ENCODE measurements at places on chromosomes 3 and 15.
A peak's percentile ranks its signal among the peaks of the same experiment; 100 is the strongest.

GRCh38 chr15:98387866-98388265, 260.5 kb upstream of the IGF1R start:
- no peak for DNase-seq

GRCh38 chr15:67783303-67783702, 42.0 kb upstream of the SKOR1 start:
- DNase-seq = no peak

DNA sequence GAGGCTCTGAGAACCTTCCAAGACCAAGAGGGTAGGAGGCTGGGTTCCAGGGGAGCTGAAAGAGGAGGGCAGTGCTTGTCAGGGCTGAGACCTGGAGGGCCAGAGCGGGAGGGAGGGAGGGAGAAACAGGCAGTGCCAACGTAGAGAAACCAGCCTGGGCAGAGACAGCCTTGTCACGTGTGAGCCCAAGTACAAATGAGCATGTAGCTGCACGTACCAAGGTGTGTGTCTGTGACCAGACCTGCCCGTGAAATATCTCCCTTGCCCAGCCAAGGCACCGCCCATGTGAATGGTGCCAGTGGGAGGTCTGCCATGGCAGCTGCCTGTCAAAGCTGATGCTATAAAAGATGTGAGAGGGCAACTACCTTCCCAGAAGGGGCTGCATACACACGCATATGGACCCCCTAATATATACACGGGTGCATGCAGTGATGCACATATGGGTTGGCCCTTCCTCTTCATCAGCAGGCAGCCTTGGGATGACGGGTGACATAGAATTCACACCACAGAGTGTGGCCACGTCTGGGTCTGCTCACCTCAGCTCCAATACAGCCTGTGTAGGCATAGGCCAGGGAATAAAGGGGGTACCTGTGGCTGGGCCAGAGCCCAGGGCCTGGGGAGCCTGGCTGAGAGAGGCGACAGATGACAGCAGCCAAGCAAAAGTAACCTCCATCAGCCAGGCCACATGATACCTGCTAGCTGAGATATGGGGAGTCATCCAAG, 7.8 kb upstream of the CTDSPL start:
- no peak for DNase-seq

GRCh38 chr15:35921046-35921445, 375.1 kb upstream of the DPH6 start:
- DNase-seq = no peak

GRCh38 chr15:49460411-49460941, 37.4 kb downstream of the FGF7 start:
- DNase-seq = no peak

DNA sequence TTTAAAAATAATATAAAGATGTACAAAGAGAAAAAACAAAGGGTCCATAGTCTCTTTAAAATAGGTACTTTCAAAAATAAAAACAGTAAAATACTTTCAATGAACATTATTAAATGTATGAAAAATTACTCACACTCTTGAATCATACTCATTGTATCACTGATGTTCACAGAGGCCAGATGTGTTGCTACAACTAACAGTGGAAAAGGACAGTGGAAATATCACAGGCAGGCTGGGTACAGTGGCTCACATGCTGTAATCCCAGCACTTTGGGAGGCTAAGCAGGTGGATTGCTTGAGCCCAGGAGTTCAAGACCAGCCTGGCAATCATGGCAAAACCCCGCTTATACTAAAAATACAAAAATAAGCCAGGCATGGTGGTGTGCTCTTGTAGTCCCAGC, 26.8 kb downstream of the NPHP3 start:
- no peak for DNase-seq

DNA sequence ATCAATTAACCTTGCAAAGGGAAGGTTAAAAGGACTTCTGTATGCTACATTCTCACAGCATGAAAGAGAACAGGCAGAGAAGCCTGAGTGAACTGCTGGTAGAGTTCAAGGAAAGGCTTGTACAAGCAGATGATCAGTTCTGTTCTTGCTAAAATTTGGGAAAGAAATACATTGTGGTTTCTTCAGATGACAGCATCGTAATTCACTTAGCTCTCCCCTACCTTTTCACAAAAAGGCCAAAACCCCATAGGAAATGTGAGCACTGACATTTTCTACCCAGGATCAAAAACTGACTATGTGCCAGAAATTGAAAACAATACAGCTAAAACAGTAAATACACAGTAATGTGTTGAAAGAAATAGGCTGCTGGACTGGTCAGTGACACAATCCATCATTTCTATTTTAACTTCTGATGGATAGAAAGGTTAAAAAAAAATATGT, 216.4 kb downstream of the DPH6 start:
- DNase-seq = no peak

DNA sequence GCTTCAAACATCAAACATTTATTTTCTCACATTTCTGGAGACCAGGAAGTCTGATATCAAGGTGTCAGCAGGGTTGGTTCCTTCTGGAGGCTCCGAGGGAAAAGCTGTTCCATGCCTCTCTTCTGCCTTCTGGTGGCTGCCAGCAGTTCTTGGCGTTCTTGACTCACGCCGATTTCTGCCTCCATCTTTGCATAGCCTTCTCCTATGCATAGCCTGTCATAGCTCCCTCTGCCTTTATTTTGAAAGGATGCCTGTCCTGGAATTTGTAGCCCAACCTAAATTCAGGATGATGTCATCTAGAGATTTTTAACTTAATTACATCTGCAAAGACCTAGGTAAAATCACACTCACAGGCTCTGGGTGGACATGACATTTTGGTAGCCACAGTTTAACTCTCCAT, 70.4 kb downstream of the RGMA start:
- no peak for DNase-seq

DNA sequence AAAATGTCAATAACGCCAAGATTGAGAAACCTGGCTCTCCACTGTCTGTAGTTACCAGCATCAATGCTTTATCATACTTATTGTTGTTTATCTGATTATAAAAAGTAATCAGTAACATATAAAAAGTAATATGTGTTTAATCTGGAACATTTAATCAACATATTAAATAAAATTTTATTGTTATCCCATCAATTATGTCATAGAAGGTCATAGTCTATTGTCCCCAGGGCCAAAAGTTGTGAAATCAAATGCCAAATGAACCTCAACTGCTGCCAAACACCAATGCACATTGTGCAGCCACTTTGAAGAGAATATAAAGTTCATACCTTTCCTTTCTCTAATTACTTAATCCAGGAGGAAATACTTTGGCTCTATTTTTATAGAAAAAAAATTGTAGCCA, 106.6 kb downstream of the EOMES start:
- no peak for DNase-seq

- DNase-seq = peak; percentile 50
Observed at GRCh38 chr15:69323893-69324430, 25.2 kb downstream of the PAQR5 start.

DNA sequence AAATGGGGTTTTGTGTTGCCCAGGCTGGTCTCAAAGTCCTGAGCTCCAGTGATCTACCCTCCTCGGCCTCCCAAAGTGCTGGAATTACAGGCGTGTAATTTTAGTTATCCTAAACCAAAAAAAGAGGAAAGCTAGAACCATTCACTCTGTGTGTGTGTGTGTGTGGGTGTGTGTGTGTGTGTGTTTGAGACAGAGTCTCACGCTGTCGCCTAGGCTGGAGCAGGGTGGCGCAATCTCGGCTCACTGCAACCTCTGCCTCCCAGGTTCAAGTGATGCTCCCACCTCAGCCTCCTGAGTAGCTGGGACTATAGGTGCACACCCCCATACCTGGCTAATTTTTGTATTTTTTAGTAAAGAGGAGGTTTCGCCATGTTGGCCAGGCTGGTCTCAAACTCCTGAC, 84.0 kb downstream of the TFDP2 start:
- DNase-seq = no peak

- DNase-seq = no peak
Observed at GRCh38 chr3:98482717-98483482, 14.6 kb upstream of the OR5K2 start.

DNA sequence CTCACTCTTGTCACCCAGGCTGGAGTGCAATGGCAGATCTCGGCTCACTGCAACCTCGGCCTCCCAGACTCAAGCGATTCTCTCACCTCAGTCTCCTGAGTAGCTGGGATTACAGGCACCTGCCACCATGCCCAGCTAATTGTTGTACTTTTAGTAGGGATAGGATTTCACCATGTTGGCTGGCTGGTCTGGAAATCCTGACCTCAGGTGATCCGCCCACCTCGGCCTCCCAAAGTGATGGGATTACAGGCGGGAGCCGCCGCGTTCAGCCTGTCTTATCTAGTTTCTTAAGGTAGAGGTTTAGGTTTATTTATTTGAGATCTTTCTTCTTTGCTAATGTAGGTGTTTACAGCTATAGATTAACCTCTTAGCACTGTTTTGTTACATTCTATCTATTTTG, 708.8 kb downstream of the ZNF385D start:
- DNase-seq = no peak

DNA sequence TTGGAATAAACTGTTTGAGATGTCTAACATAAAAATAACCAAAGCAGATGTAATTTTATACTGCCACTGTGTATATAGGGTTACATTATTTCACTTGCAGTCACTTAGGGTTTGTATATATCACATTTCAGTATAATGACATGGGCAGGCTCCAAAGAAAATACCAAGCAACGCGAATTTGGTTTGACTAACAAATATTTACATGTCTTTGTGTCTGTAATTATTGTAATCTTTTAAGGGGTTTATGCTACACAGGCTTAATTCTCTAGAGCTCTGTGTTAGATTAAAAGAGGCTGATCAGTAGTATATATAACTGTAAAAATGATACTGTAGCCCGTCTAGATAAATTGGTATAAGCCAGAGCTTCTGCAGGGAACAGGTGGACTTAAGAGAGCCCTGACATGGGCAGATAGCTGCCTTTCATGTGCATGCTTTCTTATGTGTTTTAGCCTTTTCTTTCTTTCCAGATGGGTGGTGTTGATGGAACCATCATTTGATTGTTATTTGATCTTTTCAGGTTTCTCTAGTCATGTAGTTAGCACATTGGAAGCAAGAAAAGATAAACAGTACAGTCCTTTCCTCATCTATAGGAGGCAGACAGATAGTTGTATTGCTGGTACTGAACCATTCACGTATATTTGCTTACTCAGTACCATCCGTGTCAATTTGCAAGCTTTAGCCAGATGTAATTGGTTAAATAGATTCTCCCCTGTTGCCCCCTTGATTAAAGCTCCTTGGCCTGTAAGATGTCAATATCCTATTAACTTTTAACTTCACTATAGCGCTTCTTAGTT, 86.1 kb downstream of the GALK2 start:
- no peak for DNase-seq

GRCh38 chr3:59192473-59192872, 142.6 kb upstream of the CFAP20DC start:
- peak; percentile 39 for DNase-seq

GRCh38 chr15:31260646-31261265, 65.9 kb upstream of the KLF13 start:
- no peak for DNase-seq

GRCh38 chr3:14371573-14372474, 30.6 kb upstream of the SLC6A6 start:
- DNase-seq = peak; percentile 33

GRCh38 chr3:177887475-177887874, 648.8 kb upstream of the KCNMB2 start:
- no peak for DNase-seq

DNA sequence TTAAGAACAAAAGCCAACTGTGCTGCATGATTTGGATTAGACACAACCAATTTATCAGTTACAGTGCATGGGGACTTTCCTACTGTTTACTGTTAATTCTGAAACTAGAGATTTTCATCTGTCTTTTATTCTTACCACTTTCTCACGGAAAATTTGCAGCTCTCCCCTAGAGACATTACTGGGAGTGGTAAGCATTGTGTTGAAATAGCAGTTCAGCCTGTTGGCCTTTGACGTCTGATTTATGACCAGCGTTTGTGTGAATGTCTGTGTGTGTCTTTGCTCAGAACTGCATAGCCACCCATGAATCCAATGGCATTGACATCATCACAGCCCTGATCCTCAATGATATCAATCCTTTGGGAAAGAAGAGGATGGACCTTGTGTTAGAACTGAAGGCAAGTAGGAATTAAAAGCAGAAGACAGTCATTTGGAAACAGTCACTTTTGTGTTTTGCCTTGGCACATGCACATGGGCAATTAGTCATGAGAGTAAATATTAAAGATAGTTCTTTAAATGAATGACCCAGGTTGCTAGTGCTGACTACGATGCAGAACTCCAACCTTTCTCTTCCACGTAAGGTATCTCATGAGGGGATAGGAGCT, 202.2 kb upstream of the BHLHE40 start:
- no peak for DNase-seq

GRCh38 chr3:182889948-182890629, 90.2 kb downstream of the DCUN1D1 start:
- no peak for DNase-seq

DNA sequence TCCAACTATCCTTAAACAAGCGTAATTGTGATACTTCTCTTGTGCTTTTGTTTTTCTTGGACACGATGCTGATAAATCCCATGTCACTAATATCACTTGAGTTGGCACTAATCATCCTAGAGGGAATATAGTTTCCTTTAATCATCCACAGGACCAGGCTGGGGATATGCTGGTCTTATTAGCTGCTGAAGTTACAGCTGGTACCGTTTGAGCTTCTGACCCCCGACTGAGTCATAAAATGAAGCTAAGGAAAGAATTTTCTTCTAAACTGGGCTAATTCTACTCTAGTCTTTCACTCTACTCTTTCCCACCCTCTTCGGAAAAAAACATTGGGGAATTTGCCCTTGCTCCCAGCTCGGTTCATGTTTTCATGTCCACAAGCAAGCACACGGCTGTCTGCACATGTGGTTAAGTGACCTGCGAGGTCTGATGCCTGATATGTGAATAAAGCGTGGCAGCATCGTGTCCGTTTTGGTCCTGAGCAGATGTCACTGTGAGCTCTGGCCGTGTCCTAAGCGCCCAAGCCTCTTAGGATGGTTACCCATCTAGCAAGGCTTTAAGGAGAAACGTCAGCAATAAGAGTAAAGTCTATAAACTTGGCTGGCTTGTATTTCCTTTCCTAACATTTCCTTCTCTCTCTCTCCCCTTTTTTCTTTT, 223.7 kb downstream of the ITPR1 start:
- DNase-seq = no peak

DNA sequence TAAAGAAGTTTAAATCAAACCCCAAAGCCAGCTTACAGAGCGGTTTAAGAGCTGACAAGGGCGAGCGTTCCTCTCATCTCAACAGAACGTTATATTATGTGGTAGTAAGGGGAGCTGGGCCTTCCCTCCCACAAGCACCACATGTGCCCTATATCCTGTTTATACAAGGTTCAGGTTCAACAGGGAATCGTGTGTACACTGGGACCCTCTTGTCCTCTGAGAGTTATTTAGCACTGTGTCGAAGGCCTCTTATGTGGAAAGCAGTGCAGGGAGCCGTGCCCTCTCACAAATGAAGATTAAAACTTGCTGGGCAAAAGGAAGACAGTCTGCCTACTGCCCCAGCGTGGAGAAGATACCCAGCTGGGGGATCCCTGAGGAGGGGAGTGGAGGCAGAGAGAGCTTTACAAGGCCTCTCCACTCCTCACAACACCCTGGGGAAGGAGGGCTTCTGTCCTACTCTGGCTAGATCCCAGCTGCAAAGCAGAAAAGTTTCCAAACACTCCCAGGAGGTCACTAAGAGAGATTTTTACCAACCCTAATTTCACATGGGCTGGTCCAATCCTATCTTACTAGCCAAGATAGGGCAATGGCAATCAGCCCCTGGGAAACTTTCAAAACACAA, 2.9 kb downstream of the TLE3 start:
- DNase-seq = no peak
